Stimulated activated CD4-positive, alpha-beta T cell treated with anti-CD3 and anti-CD28 coated beads, TNF-alpha, amount 100 ng/mL, for 24 hours (primary cell): ENCODE measurements at places on chromosomes 7 and 10.

DNA sequence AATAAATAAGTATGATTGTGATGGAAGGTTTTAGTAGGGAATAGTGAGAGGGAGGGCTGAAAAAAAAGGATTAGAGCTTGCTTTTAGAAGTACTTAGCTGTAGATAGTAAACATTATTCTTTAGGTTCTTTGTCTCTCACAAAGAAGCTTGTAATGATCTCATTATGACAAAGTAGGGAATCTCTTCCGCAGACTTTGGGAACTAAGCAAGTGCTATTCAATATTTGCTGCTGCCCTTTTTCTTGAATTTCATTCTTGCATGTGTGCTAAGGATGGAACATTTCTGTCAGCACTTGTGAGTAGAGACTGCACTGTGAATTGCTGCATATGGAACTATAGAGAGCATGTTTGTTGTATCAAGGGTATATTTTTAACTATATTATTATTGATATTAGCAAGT is 173.4 kb downstream of the ST7 start:
- DNase-seq: no peak

- no peak for DNase-seq
Observed at GRCh38 chr7:105387508-105388355, 989 bp downstream of the SRPK2 start.

DNA sequence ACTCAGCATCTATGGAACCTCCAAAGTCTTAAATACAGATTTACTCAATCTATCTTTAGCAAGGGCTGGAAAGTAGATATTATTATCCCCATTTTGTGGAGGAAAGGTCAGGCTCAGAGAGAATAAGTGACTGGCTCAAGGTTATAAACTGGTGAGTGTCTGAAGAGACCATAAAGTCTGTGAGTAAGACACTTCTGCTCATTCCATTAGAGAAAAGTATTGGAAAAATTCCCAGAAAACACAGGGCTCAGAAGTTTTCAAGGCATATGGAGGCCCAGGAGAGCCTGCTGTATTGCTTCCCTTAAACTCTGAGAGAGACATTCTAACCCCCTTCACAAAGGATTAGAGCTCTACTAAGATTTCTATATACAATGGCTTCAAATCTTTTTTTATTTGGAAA is 134.8 kb downstream of the PCDH15 start:
- DNase-seq: no peak

DNA sequence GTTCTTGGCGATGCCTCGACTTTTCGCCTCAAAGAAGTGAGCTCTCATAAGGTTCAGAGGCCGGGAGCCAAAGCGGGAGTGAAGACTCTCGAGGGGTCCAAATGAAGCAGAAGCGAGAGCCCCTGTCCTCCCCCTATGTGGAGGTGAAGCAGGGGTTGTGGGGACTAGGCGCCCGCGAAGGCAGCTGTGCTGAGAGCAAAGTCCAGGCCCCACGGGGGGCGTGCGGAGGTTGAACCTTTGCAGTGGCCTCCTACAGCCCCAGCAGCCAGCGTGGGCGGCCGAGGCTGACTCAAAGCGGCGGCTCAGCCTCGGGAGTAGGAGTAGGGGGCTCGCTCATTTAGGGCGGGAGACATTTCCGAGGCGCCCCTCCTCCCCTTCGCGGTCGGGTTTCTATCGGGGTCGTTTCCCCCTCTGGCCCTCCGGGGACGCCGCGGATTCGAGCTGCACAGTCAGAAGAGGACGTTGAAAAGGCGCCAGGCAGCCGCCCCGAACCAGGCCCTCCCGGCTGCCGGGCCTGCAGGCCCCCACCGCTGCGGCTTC is 553 bp upstream of the ADD3 start:
- peak; percentile 58 for DNase-seq

- DNase-seq: no peak
Observed at GRCh38 chr10:88987243-88987725, 3.3 kb upstream of the FAS start.

GRCh38 chr10:75000748-75001321 is 110.6 kb upstream of the SAMD8 start:
- DNase-seq: no peak

DNA sequence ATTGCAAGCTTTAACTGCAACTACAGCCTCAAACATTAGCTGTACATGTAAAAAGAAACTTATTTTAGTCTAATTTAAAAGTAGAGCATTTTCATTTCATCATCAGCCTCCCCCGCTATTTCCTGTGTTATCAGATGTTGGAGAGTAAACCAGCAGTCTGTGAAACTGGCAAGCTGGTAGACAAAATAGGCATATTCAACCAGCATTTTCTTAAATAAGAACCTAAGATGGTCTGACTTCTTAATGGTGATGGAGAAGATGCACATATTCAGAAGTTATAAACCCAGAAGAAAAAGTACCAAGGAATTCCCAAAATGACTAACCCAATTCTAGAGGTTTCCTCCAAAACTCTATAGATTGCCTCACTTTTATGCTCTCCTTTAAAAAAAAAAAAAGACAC is 24.9 kb downstream of the PIK3AP1 start:
- no peak for DNase-seq

- DNase-seq: no peak
Observed at GRCh38 chr7:23654508-23654907, 25.5 kb upstream of the FAM221A start.

- DNase-seq: no peak
Observed at GRCh38 chr10:102610441-102610887, 33.8 kb upstream of the TRIM8 start.

- DNase-seq: no peak
Observed at GRCh38 chr7:37534893-37535610, 86.4 kb upstream of the ELMO1 start.

GRCh38 chr10:62047228-62047892 is 145.9 kb downstream of the ARID5B start:
- no peak for DNase-seq

- no peak for DNase-seq
Observed at GRCh38 chr7:7201578-7202374, 19.4 kb downstream of the C1GALT1 start.
